NCI-H187 (cell line): ENCODE measurements at places on chromosomes 16 and 17.

GRCh38 chr16:78045865-78046581 lies 23.7 kb downstream of the CLEC3A start:
- no peak for DNase-seq

- DNase-seq: no peak
These were observed 78.2 kb upstream of the MON1B start for GRCh38 chr16:77112746-77113145.

- DNase-seq: no peak
These were observed 65.4 kb downstream of the C16orf78 start for GRCh38 chr16:49439050-49439449.

DNA sequence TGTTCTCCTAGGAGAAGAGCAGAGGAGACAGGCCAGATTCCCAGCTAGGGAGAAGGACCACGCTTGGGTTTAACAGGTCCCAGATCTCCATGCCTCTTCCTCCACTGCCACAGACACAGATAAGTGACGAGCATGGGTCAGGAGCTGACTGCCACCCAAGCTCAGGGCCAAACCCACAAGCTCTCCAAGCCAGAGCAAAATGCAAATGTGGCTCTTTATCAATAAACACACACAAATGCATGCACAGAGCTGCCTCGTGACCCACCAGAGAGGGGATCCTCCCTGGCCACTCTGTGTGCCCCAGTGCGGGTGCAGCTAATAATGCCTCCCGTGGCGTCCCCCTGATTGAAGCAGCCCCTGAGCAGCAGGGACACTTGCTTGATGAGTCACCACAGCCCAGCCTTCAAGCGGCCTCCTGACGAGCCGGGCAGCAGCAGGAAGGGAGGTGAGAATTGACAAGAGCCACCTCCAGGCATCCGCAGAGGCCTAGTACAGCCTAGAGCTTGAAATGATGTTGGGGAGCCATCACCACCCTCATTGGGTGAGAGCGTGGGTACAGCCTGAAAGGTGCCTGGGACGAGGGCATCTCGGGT lies 143.9 kb downstream of the CCDC182 start:
- no peak for DNase-seq

- no peak for DNase-seq
These were observed 322.1 kb downstream of the SEC14L1 start for GRCh38 chr17:77462553-77463497.
